Kasumi-1 (cell line): ENCODE measurements at places on chromosomes 12 and 14.
A peak's percentile ranks its signal among the peaks of the same experiment; 100 is the strongest.

DNA sequence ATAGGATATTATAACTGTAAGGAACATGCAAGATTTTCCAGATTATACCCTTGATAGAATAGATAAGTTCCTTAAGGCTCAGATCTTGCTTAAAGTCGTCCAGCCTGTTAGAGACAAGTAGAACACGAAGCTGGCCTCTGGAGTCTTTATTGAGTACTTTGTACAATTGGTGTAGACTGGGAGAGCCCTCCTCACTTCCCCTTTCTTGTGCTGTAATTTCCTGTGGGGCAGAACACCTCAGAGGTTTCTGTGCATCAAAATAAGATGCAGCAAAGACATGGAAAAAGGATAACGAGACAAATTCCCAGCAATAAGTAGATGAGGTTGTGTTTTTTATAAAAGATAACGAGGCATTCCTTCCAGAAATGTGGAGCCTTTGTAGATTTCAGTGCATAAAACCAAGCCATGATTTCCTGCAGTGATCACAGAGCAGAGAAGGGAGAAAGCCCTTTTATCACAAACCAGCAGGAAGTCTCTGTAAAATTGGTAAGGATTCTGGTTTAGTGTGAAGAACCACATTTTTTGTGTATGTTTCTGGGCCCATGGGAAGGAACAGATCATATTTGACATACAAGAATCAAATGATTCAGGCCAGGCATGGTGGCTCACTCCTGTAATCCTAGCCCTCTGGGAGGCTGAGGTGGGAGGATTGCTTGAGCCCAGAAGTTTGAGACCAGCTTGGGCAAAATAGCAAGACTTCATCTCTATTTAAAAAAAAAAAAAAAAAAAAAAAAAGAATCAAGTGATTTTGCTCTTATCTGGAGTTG lies 18.0 kb downstream of the GPRC5A start:
- DNase-seq: peak; percentile 61

DNA sequence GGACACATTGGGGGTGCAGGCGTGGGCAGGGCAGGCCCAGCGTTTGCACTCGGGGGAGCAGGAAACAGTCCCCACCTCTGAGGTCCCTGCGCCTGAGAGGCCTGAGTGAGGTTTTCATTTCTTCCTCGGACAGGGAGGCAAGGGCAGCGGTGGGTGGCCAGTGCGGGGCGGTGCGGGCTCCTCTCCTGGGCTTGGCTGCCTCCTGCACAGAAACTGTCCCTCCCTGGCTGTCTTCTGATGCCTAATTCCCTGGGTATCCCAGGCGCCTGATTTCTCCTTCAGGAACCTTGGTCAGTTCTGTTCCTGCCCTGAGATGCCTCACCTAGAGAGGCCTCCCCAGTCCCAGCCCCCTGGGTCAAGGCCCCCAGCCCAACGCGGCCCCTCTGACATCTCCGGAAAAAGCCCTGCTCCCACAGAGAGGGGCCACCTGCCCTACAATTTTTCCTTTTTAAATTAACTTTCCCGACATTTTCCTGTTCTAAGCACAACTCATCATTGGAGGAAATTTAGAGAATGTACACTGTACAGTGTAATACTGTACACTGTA lies 260.3 kb downstream of the ADGRD1 start:
- DNase-seq: no peak

DNA sequence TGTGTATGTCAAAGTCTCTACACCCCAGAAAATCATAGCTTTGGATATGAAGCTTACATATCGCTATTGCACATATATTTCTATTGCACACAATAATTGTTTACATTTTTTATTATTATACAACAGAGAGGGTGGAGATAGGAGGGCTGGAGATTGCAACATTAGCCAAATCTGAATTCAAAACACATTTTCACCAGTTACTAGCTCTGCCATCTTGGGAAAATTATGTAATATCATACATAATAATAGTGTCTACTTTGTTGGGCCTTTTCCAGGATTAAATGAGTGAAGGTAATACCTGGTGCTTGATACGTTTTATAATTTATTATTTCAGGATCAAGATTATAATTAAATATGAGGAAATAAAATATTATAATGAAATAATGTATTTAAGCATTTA lies 507.4 kb upstream of the TBX3 start:
- DNase-seq: no peak

- DNase-seq: no peak
Measured at GRCh38 chr12:122964439-122965257, 1.6 kb downstream of the ABCB9 start.

- DNase-seq: no peak
Measured at GRCh38 chr12:19457561-19457960, 18.3 kb downstream of the AEBP2 start.

DNA sequence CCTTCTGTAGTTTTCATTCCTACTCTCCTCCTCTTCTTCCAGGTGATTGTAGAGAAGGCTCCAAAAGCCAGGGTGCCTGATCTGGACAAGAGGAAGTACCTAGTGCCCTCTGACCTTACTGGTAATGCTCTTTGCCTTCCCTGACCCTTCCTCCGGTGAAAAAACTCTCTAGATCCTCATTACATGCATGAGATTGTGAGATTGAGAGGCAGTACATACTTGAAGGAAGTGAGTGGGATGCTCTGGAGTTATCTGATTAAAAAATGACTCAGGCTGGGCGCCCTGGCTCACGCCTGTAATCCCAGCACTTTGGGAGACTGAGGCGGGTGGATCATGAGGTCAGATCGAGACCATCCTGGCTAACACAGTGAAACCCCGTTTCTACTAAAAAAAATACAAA lies 5.3 kb downstream of the GABARAPL1 start:
- DNase-seq: no peak

DNA sequence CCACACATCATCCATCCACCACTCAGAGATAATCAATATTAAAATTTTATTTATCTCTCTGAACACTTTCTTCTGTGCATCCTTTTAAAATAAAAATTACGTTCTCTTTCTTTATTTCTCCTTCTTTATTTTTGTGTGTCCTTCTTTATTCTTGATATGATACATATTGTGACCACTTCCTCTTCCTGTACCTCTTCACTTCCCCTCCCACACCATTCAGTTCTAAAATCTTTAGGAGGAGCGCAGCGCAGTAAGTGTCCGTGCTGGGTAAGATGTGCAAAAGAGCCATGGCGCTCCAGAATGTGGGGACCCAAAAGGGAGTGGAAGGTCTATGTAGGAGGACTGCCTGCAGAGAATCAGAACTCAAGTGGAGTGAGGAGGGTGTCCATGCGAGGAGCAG lies 256.7 kb downstream of the ITPR2 start:
- no peak for DNase-seq

DNA sequence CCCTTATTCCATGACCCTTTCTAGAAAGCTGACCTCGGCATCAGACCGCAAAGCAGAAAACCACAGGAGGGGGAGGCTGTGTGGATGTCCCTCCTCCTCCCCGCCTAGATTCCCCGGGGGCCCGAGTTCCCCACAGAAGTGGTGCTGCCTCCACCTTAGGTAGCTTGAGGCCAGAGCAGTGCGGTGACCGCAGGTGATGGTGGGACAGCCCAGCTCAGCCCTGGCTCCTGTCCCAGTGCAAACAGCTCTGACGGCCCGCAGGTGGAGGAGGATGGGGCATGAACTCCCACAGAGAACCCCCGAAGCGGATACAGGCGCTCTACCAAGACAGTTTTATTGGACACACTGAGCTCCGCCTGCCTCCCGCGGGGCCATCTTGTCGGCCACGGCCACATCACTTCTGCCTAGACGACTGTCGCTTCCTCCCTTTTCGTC lies 19.5 kb downstream of the ARL6IP4 start:
- no peak for DNase-seq

GRCh38 chr12:64531665-64532334 lies 78.5 kb upstream of the RASSF3 start:
- DNase-seq: no peak

DNA sequence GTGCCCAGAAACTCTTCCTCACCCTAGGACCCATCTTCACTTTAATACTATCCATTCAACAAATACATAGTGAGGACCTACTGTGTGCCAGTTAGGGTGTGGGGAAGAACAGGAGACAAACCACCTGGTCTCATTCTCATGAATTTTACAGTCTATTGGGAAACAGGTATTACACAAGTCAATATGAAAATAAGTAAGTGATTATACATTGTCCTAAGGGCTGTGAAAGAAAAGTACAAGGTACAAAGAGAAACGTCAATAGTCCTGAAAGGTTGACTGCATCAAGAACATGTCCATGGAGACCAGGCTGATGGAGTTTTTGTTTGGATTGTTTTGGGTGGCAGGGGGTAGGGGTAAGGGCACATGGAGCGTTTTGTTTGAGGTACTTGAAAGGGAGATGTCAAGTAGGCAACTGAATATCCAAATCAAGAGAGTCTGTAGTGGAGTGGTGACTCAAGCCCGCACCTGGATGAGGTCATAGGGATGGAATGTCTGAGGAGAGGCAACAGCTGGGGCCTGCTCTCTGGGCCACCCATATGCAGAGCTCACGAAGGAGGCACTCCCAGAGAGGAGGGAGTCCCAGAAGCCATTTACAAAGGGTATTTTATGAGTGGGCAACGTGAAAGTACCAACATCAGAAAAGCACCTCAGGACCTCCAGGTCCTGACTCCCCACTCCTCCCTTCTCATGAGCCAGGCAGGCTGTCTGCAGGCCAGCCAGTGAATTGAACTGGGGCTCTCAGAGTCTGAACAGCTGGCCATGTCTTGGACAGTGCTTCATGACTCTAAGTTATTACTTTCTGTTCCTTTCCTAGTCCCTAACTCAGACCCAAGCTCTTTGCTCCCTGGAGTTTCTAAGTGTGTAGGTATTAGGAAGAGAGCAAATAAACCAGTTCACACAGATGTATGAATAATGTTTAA lies 272.0 kb downstream of the ZFP36L1 start:
- no peak for DNase-seq

- peak; percentile 56 for DNase-seq
Measured at GRCh38 chr14:100683578-100683977, 43.1 kb upstream of the DLK1 start.

DNA sequence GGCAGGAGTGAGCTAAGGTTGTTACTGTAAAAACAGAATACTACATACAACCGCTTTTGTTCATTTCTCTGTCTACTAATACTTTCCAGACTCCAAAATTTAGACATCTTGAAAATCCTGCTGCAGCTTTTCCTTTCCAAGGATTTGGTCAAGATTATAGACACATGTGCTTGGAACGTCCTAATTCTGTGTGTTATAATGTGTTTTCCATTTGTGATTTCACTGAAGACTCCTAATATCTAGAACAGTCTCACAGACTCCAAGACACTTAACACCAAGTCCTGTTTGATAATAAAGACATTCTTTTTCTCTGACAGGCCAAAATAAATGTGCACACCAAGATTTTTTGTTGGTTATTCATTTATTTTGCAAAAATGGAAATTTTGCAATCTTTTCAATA lies 41.8 kb upstream of the TMTC2 start:
- no peak for DNase-seq

- DNase-seq: no peak
Measured at GRCh38 chr14:22289570-22289969, 299.5 kb downstream of the DAD1 start.

GRCh38 chr12:125142601-125143000 lies 77.4 kb downstream of the AACS start:
- DNase-seq: no peak

DNA sequence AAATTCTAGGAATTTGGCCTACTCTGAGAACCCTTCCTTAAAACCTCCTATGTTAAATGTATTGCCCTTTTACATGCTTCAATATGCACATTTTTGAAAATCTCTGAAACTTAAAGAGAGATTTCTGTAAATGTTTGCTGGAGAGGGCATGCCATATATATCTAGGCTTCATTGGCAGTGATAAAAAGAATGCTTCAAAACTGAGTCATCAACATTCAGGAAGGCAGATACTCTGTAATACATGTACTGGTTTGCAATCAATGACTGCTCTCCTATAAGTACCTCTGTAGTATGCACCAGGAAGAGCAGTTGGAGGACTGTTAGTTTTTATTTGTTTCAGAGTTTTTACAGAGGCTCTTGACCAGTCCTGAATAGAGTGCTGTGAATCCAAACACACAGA lies 739.9 kb downstream of the SLC16A7 start:
- no peak for DNase-seq

- DNase-seq: no peak
Measured at GRCh38 chr12:112539221-112539620, 120.5 kb downstream of the PTPN11 start.

GRCh38 chr14:29843981-29844380 lies 83.7 kb downstream of the PRKD1 start:
- no peak for DNase-seq

GRCh38 chr14:22232933-22233332 lies 356.1 kb downstream of the DAD1 start:
- no peak for DNase-seq

DNA sequence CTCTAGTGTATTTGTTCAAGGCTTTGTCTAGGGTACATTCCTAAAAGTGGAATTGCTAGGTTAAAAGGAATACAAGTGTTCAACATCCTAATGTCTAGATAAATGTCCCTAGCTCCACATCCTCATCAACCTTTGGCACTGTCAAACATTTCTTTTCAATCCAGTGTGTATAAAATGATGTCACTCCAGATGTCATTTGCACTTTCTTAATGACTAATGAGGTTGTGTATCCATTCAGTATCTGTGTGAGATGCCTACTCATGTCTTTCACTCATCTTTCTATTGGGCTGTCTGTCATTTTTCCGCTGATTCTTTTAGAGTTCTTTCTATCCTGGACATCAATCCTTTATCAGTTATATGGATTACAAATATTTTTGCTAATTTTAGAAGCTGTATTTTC lies 43.3 kb downstream of the ARMH4 start:
- DNase-seq: no peak

DNA sequence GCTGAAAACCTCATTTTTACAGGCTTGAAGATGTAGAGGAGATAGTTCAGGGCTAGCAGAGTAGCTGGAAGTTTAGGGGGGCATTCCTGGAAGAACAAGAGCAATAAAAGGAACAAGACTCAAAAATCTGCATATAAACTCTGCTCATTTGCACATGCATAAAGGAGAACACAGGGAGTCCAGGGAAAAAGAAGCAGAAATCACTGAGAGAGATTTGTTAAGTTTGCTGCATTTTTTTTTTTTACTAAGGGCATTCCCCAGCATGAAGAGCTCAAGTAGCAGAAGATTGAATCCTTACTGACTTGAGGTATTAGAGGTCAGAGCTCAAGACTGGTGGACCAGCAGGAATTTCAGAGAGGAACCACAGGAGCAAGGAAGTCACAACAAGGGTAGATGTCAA lies 28.2 kb upstream of the BCL11B start:
- no peak for DNase-seq

DNA sequence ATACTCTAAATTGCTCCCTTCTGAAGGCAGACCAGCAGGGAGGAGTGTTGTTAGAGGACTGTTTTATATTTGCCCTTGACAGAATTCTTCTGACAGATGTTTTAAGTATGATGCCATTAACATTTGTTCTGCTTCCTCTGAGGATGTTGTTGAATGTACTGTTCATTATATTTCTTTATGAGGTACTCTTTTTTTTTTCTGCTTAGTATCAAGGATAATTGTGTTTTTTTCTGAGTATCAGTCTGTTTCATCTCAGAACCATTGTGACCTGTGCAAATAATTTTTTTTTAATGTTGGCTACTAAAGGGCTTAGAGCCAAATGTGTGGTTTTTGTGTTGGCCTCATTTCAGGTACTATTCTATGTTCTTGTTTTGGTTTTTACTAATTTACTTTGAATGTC lies 10.6 kb downstream of the METAP2 start:
- no peak for DNase-seq

- peak; percentile 53 for DNase-seq
Measured at GRCh38 chr12:65100140-65100539, 21.0 kb downstream of the WIF1 start.
